CD4-positive, alpha-beta T cell treated with Interleukin-21 for 1 hour (primary cell): ENCODE measurements at places on chromosomes 7 and 10.

DNA sequence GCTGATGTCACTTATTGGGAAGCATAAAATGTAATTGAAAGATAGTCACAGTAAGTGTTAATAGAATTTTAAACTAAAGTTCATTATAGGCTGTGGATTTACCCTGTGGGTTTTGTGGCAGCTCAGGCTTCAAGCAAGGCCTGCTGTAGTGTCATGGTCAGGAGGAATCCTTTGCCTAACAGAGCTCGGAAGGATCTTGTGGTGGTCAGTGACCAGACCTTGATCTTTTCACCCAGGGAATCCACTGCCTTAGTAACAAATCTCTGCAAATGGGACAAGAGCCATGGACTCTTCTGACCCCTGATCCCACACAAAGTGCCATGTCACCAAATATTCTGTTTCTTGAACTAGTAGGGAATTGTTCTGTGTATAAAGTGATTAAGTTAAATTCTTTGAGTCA lies 20.6 kb upstream of the HDAC9 start:
- DNase-seq, result no peak

- DNase-seq, result no peak
Measured at GRCh38 chr7:134839298-134839697, 59.9 kb downstream of the CALD1 start.

DNA sequence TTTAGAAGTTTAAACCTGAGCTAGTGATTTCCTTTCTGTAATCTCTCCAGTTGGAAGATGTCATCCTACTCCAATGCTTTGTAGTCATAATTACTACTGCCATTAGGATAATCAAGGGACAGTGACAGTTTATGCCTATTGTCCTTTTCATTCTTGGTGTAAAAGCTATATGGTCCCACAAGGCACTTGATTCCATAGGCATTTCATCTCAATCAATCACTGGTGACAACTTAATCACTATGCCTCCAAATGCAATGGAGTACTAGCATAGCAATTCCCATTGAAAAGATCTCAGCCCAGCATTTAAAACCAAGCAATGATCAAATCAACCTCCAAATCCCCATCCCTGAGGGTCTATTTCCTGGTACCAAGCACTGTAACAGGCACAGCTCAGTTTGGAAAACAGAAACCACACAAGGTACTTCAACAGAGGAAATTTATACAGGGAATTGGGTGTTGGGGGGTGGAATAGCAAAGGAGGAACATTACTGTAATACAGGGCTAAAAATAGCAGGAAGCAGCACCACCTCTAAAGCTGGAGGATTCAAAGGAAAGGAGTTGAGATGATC lies 51.0 kb downstream of the FHIP2A start:
- DNase-seq, result no peak

- peak; percentile 28 for DNase-seq
Measured at GRCh38 chr10:3980660-3981059, 195.7 kb upstream of the KLF6 start.

GRCh38 chr7:48587475-48587874 lies 336.9 kb upstream of the CDC14C start:
- DNase-seq, result no peak

- no peak for DNase-seq
Measured at GRCh38 chr10:77946084-77946483, 19.5 kb upstream of the DLG5 start.

DNA sequence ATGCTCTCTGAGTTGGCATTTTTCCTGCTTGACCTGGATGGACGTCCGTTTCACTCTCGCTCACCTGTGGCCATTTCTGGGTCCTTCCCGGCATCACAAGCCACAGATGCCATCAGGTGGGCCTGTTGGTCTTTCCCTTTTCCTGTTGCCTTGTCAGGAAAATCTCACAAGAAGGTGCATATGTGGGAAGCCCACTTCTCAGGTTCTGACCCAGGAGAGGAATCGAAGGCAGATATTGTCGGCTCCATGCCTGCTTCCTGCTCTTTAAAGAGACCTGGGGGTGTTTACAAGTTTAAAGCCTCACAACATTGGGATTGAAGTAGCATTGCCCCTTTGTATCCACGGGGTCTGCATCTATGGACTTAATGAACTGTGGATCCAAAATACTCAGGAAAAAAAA lies 357.9 kb downstream of the RPS24 start:
- DNase-seq, result no peak

GRCh38 chr7:28625432-28625831 lies 213.1 kb downstream of the CREB5 start:
- DNase-seq, result no peak

DNA sequence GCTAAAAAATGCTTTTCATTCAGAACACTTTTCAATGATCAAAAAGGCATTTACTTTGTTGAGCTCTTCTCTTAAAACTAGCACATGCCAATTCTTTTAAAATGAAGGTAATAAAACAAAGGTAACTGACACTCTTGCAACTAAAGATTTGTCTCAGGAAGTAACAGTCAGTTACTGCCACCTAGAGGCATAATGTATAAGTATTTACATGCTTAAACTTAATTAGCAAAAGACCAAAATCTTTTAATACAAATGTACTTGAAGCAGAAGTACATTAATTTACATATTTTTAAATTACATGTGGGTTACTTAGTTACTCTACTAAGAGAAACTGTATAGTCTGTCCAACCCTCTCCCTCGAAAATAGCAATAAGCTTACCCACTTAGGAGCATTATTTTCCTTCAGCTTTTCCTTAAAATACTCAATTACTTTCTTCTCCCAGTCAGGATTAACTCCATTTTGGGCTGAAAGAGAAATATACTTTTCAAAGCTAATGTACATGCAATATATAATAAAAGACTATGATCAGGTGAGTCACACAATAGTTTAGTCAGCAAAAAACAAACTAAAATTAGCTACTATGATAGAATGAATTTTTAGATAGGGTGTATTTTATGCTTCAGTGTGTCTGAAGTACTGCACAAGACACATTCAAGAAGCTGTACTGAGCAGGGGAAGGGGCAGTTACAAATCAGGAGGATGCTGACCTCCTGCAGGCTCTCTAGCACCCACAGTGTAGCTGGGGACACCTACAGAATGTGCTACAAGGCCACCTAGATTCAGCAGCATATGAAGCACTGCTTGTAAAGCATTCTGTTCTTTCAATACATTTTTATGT lies 13.0 kb downstream of the MCMBP start:
- DNase-seq, result peak; percentile 66

DNA sequence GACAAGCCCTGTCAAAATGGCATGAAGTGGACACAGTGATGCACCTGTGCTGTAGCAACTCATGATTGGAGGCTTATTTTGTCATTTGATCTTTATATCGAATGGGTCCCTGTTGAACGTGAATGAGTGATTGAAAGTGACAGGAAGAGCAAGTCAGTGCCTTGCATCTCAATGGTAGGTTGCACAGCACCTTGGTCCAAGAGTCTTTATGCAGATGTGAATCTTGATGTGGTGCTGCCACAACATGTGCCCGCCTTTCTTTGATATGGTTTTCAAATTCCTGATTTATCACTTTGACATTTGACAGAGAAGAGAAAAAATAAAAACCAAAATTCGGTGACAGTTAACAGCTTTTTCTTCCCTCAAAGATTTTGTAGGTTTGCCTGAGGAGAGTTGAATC lies 1182.4 kb downstream of the DNAJB9 start:
- DNase-seq, result no peak

DNA sequence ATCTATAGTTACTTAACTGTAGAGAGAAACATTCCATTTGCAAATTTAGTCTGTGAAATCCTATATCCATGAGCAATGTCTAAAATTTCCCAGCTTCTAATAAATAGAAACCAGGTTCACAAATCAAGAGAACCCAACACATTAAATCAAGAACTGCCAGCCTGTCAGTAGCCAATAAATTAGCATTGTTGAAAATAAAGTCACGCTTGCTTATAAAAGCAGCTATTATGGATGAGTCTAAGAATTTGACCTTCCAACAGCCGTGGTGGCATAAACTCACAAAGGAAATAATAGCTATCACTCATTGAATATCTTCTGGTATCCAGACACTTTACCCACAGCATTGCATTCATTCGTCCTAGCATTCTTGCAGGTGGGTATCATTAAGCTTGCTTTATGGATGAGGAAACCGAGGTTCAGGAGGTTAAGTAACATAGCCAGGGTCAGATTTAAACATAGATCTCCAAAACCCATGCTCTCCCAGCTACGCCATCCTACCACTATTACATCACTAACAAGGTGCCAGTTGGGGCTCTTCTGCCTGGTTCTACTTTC lies 260.1 kb upstream of the YAE1 start:
- DNase-seq, result no peak

- DNase-seq, result no peak
Measured at GRCh38 chr10:62631241-62631640, 173.3 kb upstream of the ADO start.

DNA sequence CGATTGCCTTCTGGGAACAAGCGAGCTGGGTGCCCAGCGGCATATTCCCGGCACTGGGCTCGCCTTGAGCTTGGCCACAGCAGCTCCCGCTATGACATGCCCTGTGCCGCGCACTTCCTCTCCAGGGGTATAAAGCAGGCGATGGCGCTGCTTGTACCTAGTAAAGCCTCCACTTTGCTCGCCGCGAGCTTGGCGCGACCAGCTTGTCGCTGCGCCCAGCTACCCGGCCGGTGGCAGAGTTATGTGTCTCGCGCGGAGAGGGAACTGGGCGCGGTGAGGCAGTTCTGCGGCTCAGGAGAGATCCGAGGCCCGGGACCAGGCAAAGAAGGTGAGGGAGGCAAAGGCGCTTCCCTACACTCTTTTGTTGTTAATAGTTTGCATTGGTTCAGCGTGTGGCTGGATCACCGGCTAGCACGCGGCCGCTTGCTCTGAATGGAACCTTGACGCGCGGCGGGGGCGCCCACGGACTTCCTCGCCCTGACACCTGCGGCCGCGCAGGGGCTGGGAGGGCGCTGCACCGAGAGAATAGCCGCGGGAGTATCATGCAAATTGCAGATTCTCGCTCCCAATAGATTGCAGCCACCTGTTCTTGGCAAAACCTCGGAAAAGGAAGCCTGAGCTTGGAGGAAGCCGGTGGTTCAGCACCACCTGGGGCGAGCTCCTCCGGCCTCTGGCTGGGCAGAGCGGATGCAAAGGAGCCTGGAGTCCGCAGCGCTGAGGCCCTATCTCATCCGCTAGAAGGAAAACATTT lies 3.0 kb upstream of the BUB3 start:
- DNase-seq, result no peak

DNA sequence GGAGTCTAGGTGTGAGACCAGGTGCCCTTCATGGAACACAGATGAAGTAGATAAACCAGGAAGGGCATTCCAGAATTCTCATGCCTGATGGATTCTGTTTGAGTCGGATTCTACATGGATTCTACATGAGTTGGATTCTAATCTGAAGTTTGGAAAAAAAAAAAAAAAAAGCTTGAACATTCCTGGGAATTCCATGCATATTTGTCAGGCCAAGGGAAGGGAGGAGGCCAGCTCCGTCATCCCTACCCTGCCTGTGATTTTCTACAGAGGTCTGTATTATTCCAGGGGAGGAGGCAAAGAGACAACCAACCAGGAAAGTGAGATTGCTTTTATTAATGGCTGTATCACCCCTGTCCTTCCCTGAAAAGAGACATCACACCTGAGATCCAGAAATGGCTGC lies 27.8 kb upstream of the EBLN1 start:
- DNase-seq, result no peak

DNA sequence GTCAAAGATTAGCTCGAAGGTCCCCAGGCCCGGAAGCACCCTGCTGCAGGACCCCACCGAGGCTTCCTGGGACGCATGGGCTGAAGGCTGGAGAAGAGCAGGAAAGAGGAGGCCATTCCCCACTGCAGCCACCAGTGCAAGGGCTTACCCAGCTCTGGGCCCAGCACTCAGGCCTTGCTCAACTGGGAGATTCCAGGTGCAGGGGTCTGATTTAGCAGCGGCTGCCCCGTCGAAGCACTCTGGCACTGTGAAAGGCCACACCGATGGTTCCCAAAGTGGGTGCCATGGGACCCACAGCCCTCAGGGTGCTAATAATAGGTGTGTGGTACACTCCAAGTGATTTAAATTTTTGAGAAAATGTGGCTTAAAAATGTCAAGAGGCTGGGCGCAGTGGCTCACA lies 130.9 kb downstream of the OAT start:
- no peak for DNase-seq

DNA sequence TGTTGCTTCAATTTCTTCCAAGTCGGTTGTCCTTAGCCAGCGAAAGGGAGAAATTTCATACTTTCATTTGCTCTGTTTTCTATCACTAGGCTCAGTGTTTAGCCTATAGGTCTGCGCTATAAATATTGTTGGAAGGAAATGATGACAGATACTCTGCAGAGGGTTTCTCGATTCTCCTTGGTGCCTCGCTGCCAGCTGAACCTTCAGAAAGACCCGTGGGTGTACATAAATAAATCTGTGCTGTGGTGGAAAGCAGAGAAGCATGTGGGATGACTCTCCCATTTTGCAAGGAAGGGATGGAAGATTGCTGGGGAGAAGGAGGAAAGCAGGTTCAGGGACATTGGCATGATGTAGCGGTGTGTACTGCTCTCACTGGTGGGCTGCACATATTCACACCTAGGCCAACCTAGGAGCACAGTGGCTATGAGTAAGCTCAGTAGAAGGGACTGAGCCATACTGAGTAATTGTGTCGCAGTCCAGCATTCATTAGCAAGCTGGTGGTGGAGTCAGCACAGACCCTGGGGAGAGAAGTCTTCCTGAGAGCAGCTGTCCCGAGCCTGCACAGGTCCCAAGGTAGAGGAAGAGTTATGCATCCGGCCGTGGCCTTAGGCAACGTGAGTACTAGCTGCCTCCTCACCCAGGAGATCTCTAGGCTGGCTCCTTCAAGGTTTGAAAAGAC lies 50.5 kb downstream of the PNLIPRP3 start:
- DNase-seq, result no peak

DNA sequence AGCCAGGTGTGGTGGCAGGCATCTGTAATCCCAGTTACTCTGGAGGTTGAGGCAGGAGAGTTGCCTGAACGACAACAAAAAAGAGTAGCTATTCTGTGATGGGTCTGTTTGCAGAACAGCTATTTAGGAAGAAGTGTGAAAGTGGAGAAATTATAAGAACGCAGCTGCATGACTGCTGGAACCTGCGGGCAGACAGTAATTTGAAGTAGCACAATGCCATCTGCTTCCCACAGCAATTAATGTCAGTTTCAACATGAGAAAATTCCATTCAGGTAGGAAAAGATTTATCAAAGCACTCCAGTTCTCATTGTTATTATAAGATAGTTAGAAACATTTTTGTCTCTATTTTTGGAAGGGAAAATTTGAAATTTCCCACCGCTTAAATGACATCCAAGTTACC lies 21.5 kb downstream of the LAMB1 start:
- DNase-seq, result no peak

DNA sequence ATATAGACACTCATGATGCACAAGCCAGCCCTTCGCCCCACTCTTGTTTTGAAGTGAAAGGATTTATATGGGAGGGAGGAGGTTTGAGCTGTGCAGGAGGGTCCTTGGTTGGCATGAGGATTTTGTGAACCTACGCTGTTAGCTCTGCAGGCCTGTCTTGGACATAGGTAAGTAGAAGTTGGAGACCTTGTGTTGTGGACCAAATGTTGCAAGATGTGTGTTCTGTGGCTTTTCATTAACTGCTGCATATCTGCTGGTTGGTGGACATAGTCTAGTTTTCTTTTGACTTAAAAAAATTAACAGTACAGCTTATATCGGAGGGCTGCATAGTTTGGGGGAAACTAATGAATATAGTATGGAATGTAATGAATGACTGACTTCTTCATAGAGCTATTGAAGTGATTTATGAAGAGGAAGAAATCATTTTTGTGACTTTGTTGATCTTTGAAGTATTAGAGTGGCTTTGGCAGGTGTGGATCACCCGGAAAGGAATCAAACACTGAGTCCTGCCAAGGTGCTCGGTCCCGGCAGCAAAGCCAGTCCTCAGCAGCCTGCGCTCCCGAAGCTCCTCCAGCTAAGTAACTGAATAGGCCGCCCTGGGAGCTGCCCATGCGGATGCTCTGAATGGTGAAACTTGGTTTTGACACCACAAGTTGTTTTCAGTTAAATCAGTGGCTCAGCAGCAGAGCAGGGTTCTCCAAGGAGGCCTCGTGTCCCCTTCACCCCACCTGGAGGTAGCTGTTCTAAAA lies 3.2 kb downstream of the MGMT start:
- DNase-seq, result no peak
